ENCODE measurements at places on chromosomes 1 and 21.

DNA sequence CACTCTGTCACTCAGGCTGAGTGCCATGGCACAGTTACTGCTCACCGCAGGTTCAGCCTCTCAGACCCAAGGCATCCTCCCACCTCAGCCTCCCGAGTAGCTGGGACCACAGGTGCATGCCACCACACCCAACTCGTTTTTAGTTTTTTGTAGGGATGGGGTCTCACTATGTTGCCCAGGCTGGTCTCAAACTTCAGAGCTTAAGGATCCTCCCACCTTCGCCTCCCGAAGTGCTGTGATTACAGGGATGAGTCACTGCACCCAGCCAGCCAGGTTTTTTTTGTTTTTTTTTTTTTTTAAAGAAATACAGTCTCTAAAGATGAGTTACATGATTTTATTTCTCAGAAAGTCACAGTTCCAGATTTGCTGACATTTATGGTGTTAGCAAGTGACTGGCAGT lies 29.0 kb downstream of the BACE2 start:
- DNase-seq: no peak

GRCh38 chr1:219299420-219299819 lies 125.7 kb downstream of the LYPLAL1 start:
- DNase-seq: no peak

DNA sequence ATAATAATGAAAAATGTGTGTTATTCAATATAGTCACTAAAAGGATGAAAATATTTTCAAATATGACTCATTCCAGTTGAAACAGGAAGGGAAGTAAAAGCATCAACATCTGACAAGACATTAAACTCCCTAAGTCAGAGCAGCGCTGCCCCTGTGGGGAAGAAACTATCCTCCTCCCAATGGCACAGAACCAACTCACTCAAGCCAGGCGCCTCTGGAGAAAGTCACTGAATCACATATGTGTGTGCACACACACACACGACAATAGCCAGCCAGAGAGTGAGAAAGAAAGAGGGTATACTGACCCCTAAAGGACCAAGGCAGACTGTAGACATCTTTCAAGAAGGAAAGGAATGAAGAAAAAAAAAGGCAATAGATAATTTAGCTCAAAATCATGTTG lies 126.9 kb downstream of the SETD4 start:
- DNase-seq: peak; percentile 44

GRCh38 chr1:145849356-145850160 lies 4.1 kb downstream of the NUDT17 start:
- no peak for DNase-seq

- DNase-seq: no peak
Observed at GRCh38 chr1:68293122-68293521, 60.8 kb upstream of the WLS start.

GRCh38 chr1:9280015-9280860 lies 12.5 kb upstream of the SPSB1 start:
- DNase-seq: peak; percentile 81

- DNase-seq: no peak
Observed at GRCh38 chr1:204343802-204344201, 15.9 kb downstream of the PLEKHA6 start.

- DNase-seq: no peak
Observed at GRCh38 chr1:209626346-209627026, 25.7 kb downstream of the LAMB3 start.

GRCh38 chr1:64404202-64404601 lies 65.7 kb upstream of the CACHD1 start:
- DNase-seq: no peak

DNA sequence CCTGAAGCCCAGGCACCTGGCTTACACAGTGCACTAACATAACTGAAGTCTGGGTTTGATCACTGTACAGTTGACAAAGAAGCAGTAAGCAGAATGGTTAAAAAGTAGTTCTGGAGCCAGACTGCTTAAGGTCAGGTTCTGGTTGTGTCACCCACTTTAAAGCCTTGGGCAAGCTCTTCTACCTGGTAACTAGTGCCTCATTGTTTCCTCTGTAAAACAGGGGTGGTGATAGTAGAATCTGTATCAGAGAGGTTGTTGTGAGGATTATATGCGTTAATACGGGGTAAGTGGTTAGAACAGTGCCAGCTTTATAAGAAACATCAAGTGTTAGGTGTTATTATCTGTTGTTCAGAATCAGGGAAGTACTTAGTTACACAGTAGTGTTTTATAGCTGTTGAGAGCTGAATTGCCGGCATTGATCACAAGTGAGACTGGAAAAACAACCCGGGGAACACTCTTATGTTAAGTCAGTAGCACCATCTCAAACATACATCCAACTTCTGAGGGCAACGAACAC lies 3.7 kb downstream of the BACH1 start:
- DNase-seq: no peak

GRCh38 chr1:32249831-32250525 lies 1.1 kb upstream of the LCK start:
- no peak for DNase-seq

DNA sequence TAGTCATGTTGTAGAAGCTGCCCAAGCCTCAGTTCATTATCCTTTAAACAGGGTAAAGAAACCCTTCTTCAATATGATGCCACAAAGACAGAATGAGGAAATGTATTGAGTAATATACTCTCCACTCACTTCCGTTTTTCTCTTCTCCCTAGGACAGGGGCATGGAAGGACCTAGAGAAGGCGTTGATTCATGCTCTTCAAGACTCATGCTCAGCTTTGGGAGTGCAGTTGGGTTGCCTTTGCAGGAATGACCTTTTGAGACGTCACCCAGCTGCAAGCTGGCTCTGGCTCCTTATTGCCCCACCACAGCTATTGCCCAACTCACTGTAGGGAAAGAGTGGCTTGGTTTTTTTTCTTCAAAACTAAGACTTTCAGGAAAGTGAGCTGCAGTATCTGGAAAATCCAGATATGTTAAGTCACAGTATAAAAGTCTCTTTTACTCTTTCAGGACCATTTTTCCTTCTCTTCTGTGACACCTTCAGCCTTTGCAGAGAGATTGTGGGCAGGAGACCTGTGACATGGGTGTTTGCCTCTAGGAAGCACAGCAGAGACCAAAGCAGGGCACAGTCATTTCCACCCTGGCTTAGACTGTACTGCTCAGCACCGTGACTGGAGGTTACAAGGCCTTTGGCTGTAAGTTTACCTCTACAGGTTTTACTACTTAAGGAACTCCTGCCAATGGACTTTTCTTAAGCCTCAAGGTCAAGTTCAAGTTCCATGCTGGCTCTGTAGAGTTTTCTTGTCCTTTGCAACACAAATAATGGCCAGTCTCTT lies 39.5 kb downstream of the XCL2 start:
- DNase-seq: no peak

GRCh38 chr1:58568271-58568860 lies 8.7 kb downstream of the TACSTD2 start:
- DNase-seq: no peak

DNA sequence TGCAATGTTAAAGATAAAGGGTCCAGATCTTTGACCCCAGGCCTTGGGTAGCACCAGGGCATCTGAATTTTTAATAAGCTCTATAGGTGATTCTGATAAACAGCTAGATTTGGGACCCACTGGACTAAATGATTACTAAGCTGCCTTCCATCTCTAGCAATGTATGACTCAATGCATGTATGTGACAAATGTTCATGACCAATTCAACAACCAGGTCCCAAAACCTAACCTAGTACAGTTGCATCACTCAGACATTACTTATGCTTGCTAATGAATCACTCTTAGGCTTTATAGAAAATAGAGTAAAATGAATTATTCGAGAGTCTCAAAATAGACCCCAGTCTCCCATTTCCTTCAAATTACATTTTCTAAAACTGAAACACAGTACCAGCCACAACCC lies 35.5 kb downstream of the RCAN1 start:
- peak; percentile 13 for DNase-seq

DNA sequence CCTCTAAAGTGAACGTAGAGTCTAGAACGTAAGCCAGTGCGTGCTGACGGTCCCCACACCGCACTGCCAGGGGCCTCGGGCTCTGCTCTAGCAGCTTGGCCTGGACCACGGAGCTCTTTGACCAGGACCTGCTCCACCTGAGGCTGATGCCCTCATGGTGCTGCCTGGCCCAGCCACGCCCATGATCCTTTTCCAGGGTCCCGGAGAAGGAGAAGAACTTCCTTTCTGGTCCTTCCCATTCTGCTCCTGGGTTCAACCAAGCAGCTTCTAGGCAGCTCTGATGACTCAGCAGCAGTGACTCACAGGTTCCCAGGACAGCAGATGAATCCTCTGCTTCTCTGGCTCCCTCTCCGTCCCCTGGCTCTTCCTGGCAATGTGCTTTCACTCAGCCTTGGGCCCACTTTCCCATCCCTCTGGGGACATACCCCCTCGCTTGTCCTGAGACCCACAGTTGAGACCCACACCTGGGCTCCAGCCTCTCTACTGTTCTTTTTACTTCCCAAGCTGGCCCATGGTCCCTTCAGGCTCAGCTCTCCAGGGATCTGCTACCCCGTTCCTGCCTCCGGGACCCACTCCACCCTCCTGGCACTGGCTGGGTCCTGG lies 246.3 kb upstream of the RAB4A start:
- DNase-seq: no peak

DNA sequence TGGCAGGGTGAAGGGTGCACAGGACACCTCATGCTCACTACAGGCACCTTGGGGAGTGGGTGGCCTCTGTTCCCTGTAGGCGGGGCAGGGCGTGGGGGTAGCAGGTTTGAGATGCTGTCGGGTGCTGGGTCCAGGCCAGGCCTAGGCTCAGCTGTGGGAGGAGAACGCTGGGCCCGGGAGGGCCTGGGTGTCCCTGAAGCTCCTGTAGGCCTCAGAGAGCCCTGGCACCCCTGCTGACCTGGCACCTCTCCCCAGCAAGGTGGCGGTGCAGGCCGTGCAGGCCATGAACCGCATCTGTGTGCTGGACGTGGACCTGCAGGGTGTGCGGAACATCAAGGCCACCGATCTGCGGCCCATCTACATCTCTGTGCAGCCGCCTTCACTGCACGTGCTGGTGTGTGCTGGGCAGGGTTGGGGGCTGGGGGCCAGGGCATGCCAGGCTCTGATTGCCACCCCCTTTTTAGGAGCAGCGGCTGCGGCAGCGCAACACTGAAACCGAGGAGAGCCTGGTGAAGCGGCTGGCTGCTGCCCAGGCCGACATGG lies 2.5 kb upstream of the GJC2 start:
- no peak for DNase-seq

DNA sequence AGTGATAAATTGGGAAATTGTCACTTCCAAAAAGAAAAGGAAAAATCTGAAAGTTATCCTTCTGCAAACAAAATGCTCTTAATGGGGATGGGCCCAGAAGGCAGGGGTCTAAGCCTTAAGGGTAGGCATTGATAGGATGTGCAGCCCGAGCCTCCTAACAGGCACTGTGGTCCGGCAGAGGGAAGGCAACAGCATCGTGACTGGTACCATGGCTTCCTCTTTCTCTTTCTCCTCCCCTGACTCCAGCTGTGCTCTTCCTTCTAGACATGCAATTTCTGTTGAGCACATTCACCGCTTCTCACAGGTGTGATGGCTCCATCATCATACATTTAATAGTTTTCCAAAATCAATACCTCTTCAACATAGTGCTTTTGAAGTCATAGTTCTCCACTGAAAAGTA lies 91.5 kb downstream of the SELENOF start:
- no peak for DNase-seq

- DNase-seq: no peak
Observed at GRCh38 chr1:99264201-99265021, at the start of gene PLPPR4. TSS of gene PLPPR4 (plus strand) at chr1:99264492. CDS start at chr1:99264594, 102 bp downstream.

GRCh38 chr1:4515727-4516289 lies 138.6 kb upstream of the AJAP1 start:
- no peak for DNase-seq

DNA sequence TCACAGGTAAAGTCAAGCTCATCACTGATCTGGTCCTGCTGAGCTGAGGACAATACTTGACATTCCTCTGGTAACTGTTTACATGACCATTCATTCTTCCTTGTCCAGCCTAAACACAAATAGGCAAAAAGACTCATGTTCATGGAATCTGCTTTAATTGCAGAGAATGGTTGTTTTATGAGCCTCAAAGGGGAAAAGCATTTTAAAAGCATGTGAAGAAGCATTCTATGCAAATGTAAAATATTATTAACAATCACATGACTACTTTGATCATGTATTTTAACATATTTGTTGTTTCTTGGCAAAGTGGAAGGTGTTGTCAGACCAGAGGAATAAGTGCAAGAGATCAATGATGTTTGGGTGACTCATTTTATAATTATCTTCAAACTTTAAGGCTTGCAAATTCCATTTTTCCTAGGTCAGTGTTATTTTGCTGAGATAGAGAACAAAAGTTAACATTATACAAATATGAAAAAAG lies 133.7 kb downstream of the RUNX1 start:
- DNase-seq: no peak

- no peak for DNase-seq
Observed at GRCh38 chr1:18419113-18419844, 61.5 kb upstream of the KLHDC7A start.

- no peak for DNase-seq
Observed at GRCh38 chr1:224259986-224260385, 70.0 kb downstream of the NVL start.

- no peak for DNase-seq
Observed at GRCh38 chr1:55309053-55309452, 93.9 kb upstream of the USP24 start.

- no peak for DNase-seq
Observed at GRCh38 chr21:41583274-41583790, 75.4 kb upstream of the TMPRSS2 start.

- no peak for DNase-seq
Observed at GRCh38 chr1:161307892-161308638, 1.7 kb downstream of the MPZ start.
